ENCODE measurements at places on chromosomes 7 and 10.

- DNase-seq, result no peak
Observed at GRCh38 chr7:79855172-79855571, 279.5 kb upstream of the GNAI1 start.

GRCh38 chr10:126839094-126839761 is 66.0 kb upstream of the DOCK1 start:
- no peak for DNase-seq

- no peak for DNase-seq
Observed at GRCh38 chr7:22624781-22625180, 102.2 kb upstream of the IL6 start.

GRCh38 chr10:130353928-130354572 is 217.9 kb downstream of the GLRX3 start:
- DNase-seq, result no peak

GRCh38 chr10:62748386-62748785 is 56.1 kb upstream of the ADO start:
- DNase-seq, result no peak

DNA sequence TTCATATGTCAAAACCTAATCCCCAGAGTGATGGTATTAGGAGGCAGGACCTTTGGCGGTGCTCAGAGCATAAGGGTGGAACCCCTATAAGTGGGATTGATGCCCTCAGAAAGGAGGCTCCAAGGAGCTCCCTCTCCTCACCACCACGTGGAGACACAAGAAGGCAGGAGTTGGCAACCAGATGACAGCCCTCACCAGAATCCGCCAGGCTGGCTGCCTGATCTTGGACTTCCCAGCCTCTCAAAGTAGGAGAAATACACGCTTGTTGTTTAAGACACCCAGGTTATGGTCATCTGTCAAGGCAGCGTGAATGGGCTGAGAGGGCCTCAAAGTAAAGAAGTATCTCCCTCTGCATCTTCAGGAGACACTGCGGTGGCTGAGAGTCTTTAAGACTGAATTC is 187.7 kb downstream of the TNS3 start:
- DNase-seq, result no peak

- no peak for DNase-seq
Observed at GRCh38 chr10:52652431-52653262, 119.9 kb downstream of the MBL2 start.

DNA sequence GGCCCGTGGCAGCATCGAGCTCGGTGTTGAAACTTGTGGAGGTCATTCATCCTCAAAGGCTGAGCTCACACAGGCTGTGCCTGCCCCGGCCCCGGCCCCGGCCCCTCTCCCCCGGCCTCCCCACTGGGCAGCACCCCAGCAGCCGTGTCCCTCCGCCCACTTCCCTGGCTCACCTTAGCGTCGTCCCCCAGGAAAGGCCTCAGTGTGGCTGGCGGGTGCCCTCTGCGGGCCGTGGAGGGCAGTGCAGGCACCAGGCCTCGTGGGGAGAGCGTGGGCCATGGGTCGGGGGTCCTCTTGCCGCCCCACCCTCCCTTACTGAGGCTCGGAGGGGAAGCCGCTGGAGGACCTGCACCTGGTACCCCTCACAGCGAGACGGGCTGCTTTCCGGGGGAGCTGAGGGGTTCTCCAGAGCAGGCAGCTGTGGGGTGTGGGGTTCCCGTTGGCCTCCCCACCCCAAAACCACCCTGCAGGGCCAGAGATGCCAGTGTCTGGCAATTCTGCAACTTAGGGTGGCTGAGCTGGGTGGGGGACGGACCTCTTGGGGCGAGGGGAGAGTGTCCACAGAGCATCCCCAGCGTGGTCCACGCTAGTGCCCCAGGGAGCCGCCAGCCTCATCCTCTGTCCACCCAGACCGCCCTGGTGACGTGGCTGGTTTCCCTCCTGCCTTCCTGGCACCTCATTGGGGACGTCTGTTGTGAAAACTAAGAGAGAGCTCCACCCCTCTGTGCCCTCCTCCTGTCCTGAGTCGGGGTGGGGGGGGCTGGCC is 44.2 kb upstream of the DPYSL4 start:
- no peak for DNase-seq

DNA sequence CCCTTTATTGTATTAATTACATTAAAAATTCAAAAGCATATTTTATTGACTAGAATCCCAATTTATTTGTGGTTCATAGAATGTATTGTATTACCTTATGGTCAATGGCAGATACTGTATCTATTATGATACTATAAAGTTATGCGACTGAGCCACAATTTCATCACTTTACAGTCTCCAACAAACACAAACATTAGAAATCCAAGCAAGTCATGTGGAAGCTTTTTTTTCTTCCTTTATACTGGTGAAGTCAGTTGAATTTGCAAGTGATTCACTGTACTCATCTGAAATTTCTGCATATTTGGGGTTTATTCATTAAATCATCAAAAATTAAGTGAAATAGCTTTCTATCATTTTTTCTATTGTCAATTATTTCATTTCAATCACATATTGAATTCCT is 54.3 kb downstream of the BMPER start:
- no peak for DNase-seq

DNA sequence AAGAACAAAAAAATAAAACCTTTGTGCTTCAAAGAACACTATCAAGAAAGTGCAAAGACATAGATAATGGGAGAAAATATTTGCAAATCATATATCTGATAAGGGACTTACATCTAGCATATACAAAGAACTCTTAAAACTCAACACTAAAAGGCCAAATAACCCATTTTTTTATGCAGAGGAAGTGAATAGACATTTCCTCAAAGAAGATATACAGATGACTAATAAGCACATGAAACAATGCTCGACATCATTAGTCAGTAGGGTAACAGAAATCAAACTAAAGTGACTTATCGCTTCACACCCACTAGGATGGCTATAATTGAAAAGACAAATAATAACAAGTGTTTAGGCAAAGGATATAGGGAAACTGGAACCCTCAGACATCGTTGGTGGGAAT is 78.0 kb downstream of the MALSU1 start:
- no peak for DNase-seq

DNA sequence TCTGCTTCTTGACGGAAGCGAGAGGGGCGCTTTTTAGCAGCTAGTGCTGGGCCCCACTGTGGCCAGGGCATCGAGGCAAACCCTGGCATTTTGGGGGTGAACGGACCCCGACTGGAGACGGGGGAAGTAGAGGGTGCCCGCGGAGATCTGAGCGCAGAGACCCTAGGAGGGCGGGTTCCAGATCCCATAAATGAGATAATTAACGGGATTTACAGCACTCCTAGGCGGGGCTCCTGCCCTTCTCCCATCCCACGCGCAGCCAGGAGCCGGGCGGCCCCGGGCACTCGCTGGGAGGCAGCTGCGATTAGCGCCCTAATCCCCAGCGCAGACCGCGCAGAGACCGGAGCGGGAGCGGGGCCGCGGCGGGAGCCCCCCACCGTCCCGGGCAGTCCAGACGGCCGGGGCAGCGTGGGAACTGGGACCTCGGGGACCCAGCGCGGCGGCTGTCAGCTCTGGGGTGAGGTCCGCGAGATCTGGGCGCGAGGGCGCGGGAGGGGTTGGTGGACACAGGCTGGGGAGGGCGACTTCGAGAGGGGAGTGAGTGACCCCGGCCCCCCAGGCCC is 735 bp downstream of the JCAD start:
- DNase-seq, result no peak

DNA sequence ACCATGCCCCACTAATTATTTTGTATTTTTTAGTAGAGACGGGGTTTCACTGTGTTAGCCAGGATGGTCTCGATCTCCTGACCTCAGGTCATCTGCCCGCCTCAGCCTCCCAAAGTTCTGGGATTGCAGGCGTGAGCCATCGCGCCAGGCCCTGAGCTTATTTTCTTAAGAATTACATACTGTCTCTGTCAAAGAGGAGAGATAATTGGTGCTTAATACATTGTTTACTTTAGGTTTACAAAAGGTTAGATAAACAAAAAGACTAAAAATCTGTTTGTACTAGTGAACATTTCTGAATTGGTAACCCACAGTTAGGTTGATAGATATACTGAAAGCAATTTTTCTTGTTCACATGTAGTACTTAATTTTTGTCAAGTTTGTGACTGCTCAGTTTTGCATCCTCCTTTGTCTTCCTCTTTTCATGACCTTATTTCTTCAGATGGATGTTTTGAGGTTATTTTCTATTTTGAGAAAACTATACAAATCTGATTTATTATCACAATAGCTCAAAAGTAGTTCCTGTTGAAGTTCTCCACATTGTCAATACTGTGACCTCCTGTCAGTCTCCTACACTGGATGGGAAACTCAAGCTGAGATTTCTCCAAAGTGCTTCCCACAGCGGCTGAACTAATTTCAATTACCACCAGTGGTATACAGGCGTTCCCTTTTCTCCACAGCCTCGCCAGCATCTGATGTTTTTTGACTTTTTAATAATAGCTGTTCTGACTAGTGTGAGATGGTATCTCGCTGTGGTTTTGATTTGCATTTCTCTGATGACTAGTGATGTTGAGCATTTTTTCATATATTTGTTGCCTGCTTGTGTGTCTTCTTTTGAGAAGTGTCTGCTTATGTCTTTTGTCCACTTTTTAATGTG is 22.5 kb downstream of the HHEX start:
- DNase-seq, result no peak

- no peak for DNase-seq
Observed at GRCh38 chr10:26242706-26243350, 26.3 kb downstream of the GAD2 start.

DNA sequence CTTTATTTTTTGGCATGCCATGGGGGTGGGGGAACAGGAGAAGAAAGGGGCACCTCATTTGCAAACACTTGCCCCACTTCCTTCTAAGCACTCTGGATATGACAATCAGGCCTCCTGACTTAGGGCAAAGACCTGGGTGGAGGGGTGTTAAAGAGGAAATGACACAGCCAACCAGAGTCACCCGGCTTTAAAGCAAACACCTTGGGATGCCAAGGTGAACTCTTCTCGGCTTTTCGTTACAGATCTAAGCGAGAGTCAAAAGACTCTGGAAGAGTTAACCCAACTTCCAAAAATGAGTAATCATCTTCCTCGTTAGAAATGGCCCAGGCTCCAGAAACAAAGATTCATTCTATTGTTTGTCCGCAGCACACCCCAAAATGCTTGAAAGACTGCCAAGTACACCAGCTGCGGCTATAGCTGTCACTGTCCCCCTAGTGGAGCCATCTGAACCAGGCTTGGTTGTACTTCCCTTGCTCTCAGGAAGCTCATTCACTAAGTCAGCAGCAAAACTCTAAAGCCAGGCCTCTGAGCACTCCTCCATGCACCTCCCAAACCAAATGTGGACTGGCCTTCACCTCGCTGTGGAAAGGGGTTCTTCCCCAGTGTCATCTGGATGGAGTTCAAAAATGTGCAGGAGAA is 24.8 kb downstream of the FAM53B start:
- peak; percentile 90 for DNase-seq

DNA sequence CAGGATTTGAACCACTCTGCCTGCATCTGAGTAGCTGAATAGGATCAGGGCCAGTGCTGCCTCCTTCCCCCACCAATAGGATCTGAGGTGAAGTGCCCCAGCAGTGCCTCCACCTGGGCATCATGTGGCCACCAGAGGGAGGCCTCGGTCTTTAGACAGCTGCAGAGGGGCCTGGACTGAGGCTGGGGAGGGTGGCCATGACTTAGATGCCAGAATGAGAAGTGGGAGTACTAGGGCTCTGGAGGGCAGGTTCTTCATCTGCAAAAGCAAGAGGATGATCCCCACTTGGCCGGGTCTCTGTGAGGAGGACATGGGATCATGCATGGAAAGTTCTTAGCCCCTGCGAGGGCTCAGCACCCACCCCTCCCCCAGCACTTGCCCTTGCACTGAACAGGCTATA is 56.9 kb downstream of the NEUROG3 start:
- peak; percentile 34 for DNase-seq

GRCh38 chr10:34413214-34413613 is 401.9 kb downstream of the PARD3 start:
- DNase-seq, result no peak

- DNase-seq, result no peak
Observed at GRCh38 chr7:45660201-45660900, 86.2 kb downstream of the ADCY1 start.

- DNase-seq, result no peak
Observed at GRCh38 chr7:36338256-36338655, 51.4 kb upstream of the ANLN start.

- no peak for DNase-seq
Observed at GRCh38 chr10:108104551-108105156, 940.1 kb upstream of the SORCS1 start.

GRCh38 chr7:43108255-43109011 is 4.0 kb upstream of the HECW1 start:
- DNase-seq, result peak; percentile 23

GRCh38 chr10:58806323-58806722 is 293.7 kb downstream of the BICC1 start:
- DNase-seq, result no peak
